ENCODE measurements at places on chromosomes 1 and 21.

DNA sequence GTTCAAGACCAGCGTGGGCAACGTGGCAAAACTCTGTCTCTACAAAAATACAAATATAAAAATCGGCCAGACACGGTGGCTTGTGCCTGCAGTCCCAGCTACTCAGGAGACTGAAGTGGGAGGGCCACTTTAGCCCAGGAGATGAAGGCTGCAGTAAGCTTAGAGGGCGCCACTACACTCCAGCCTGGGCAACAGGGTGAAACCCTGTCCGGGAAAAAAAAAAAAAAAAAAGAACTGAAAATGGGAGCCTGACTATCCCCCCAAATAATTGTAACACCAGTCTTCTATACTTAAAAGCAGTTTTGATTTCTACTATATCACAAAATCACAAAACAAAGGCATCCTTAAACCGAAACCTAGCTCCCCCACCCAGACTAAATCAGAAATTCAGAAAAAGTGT is 60.3 kb downstream of the CDC42BPA start:
- no peak overlapping the region for H3K27ac ChIP-seq
- H3K4me1 ChIP-seq, result no peaks in the 10 kb centered on the region
- no peaks in the 10 kb centered on the region for H3K36me3 ChIP-seq
- DNase-seq, result no peak
- H3K27me3 ChIP-seq, result peaks cover 7% of the 10 kb centered on the region

GRCh38 chr1:18868801-18869424 is 9.5 kb upstream of the TAS1R2 start:
- DNase-seq, result no peak
- H3K4me1 ChIP-seq, result no peaks in the 10 kb centered on the region
- no peak overlapping the region for H3K27ac ChIP-seq
- no peak overlapping the region for H3K4me3 ChIP-seq
- peaks cover 6% of the 10 kb centered on the region for H3K27me3 ChIP-seq
- no peaks in the 10 kb centered on the region for H3K36me3 ChIP-seq

GRCh38 chr1:230752407-230752806 is 5.2 kb downstream of the CAPN9 start:
- H3K27me3 ChIP-seq, result no peaks in the 10 kb centered on the region

DNA sequence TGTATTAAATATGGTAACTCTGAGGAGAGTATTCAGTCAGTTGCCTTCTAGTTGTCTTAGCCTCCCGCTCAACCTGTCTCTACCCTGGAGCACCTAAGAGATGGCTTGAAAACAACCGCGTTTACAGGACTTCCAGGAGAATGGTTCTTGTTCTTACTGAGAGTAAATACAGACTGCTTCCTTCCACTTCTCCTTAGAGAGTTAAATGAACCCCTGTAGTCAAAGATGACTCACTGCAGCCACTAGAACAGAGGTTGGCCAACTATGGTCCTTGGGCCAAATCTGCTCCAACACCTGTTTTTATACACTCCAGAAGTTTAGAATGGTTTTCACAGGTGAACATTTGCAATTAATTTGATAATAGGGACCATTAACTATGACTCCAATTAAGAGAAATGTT is 60.1 kb upstream of the ASB17 start:
- H3K36me3 ChIP-seq, result no peaks in the 10 kb centered on the region
- no peaks in the 10 kb centered on the region for H3K4me1 ChIP-seq
- H3K27me3 ChIP-seq, result peaks cover 6% of the 10 kb centered on the region
- H3K27ac ChIP-seq, result no peak overlapping the region

DNA sequence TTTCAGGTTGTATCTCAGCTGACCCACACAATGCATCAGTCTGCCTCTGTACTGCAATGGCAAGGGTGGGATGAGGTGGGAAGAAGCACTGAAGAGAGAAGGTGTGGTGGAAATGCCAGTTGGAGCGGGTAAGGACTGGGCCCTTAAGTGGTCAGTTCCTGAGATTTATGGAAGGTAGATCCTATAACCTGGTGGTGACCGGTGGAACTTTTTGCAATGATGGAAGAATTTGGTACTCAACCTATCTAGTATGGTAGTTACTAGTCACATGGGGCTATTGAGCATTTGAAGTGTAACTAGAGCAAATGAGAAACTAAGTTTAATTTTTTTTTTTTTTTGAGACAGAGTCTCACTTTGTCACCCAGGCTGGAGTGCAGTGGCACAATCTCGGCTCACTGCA is 8.2 kb upstream of the HPCAL4 start:
- H3K36me3 ChIP-seq, result no peaks in the 10 kb centered on the region
- peaks cover 40% of the 10 kb centered on the region for H3K27me3 ChIP-seq
- H3K4me3 ChIP-seq, result no peak overlapping the region
- H3K27ac ChIP-seq, result no peak overlapping the region

- no peaks in the 10 kb centered on the region for H3K36me3 ChIP-seq
- no peaks in the 10 kb centered on the region for H3K4me1 ChIP-seq
- no peak overlapping the region for H3K4me3 ChIP-seq
- no peak overlapping the region for H3K27ac ChIP-seq
- DNase-seq, result no peak
These were observed 62.8 kb downstream of the MAGI3 start for GRCh38 chr1:113452921-113453770.

DNA sequence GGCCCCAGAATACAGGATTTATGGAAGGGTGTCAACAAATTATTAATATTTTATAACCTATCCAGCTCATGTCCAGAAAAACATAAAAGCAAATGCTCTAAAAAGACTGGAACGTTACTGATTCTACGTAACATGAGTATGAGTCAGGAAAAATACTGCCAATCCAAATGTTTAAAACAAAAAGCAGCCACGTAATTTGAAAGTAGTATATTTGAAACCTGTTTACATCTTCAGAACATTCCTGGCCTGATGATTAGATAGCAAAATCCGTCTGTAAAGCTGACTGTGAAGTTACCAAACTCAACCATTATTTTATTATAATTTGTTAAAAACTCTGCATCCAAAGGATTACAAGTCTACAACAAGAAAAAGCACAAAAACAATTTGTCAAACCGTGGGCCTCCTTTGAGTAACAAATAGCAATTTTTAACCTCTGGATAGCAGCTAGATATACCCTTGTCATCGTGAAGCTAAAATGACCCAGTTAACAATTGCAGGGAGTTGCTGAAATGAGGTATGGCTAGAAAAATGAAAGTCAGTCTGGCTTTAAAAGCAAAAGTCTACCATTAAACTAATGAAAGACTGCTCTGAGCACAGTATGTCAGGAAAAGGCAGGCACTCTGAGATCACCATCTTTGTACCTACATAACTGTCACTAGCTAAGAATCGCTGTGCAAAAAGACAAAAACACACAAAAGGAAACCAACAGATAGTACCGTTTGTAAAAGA is 1.2 kb downstream of the UBR4 start:
- no peaks in the 10 kb centered on the region for H3K27me3 ChIP-seq
- peak overlapping the region; percentile 97 for H3K27ac ChIP-seq
- peaks cover 30% of the 10 kb centered on the region for H3K36me3 ChIP-seq
- no peak for DNase-seq

Measured in activated CD8-positive, alpha-beta T cell treated with anti-CD3 and anti-CD28 coated beads, Interleukin-2, amount 10 ng/mL, durations not matched to agents 7 days and 5 days (primary cell).